ENCODE measurements at places on chromosomes 16 and 17. TPM values are rescaled to one million over a fixed set of nuclear protein-coding genes. Genes with fewer than 3 reads are reported as not detected.

DNA sequence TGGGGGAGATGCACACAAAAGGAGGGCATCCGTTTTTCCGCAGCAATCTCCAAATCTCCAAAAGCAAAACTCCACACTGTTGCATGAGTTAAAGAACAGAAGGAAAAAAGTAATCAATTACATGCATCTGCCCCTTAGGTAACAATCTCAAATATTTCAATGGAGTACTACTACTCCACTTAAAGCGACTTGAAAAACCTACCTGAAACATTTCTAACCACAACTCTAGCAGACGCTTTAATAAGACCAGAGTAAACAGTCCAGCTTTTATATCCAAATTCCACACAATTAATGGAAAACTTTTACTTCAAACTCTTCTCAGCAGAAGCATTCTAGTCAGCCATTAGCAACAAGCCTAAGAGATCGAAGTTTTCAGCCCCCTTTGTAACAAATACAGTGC, 29.9 kb downstream of the AP1G1 start:
- H3K36me3 ChIP-seq = peaks cover 2% of the 10 kb centered on the region
- no peak for DNase-seq
- H3K27me3 ChIP-seq = no peaks in the 10 kb centered on the region
- H3K4me3 ChIP-seq = no peak overlapping the region

DNA sequence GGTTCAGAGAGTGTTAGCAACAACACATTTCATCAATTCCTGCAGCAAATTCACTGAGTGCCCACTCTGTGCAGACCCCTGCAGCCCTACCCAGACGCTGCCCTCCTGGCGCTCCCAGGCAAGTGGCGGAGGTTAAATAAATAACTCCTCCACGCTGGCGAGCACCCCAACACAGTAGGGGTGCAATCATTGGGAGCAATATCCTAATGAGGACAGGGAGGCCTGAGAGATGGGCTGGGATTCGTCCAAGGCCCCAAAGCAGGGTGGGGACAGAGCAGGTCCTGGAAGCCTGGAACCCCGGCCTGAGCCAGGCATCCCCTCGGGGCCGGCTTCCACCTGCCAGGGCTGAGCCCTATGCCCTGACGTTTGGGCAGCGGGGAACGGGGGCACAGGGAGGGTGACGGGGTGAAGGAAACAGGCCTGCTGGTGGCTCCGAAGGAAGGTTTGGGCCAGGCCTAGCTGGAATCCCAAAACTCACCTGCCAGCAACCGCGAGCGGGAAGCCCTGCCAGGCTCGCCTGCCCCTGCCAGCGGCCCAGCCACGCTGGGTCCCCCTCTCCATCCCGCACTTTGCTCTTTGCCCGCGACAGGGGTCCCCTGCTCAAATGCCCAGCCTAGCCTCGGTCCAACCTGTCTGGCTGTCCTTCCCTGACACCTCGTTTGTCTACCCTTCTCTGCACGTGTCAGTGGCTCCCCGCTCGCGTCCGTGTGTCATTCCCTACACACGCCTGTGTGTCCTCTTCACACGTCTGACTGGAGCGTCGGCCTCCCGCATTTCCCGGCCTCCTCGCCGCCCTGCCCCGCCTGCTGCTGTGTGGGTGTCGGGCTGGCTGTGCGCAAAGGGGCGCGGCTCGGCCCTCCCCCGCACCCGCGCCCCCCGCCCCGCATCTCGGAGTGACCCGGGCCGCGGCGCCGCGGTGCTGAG, 721 bp upstream of the BEAN1 start:
- no peaks in the 10 kb centered on the region for H3K36me3 ChIP-seq
- H3K27ac ChIP-seq = no peak overlapping the region
- peak overlapping the region; percentile 44 for H3K4me3 ChIP-seq
- no peak for DNase-seq
- H3K4me1 ChIP-seq = no peaks in the 10 kb centered on the region

GRCh38 chr16:3598236-3598635, 13.2 kb downstream of the SLX4 start:
- no peaks in the 10 kb centered on the region for H3K36me3 ChIP-seq
- H3K4me1 ChIP-seq = no peaks in the 10 kb centered on the region
- H3K4me3 ChIP-seq = no peak overlapping the region
- H3K27ac ChIP-seq = no peak overlapping the region
- no peak for DNase-seq

DNA sequence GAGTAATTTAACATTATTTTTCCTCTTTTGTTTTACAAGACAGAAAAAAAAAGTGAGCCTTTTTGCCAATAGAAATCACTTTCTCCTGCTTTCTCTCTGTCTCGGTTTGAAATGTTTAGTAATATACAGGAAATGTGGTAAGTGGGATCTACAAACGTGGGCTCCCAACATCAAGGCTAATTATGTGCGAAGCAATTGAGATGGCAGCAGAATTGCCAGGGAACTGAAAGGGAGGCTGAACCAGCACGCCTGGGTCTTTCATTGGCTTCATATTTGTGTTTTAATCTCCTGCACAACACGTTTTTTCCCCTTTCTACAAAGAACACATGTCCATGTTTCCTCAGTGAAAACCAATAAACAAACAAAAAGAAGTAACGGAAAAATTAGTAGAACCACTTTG, 743.9 kb upstream of the SOX9 start:
- no peaks in the 10 kb centered on the region for H3K36me3 ChIP-seq
- no peak overlapping the region for H3K4me3 ChIP-seq
- no peak overlapping the region for H3K27ac ChIP-seq
- no peak for DNase-seq
- no peaks in the 10 kb centered on the region for H3K27me3 ChIP-seq

GRCh38 chr16:88992351-88993165, 15.6 kb upstream of the CBFA2T3 start:
- no peaks in the 10 kb centered on the region for H3K27me3 ChIP-seq
- no peaks in the 10 kb centered on the region for H3K4me1 ChIP-seq
- no peak overlapping the region for H3K27ac ChIP-seq
- no peaks in the 10 kb centered on the region for H3K36me3 ChIP-seq
- no peak overlapping the region for H3K4me3 ChIP-seq

GRCh38 chr17:81931189-81931556, 3.6 kb upstream of the MAFG start:
- H3K4me3 ChIP-seq = no peak overlapping the region
- H3K27me3 ChIP-seq = no peaks in the 10 kb centered on the region
- H3K4me1 ChIP-seq = peaks cover 2% of the 10 kb centered on the region
- DNase-seq = no peak
- H3K36me3 ChIP-seq = peaks cover 3% of the 10 kb centered on the region

GNAO1 gene
- total RNA-seq = 1.9 TPM

GRCh38 chr16:20441191-20441590, 10.1 kb upstream of the ACSM2A start:
- no peaks in the 10 kb centered on the region for H3K36me3 ChIP-seq
- no peak overlapping the region for H3K27ac ChIP-seq
- no peak overlapping the region for H3K4me3 ChIP-seq
